ENCODE measurements at places on chromosomes 5 and 9.

- DNase-seq = peak; percentile 11
Measured at GRCh38 chr9:124322618-124323432, 65.1 kb downstream of the NEK6 start.

DNA sequence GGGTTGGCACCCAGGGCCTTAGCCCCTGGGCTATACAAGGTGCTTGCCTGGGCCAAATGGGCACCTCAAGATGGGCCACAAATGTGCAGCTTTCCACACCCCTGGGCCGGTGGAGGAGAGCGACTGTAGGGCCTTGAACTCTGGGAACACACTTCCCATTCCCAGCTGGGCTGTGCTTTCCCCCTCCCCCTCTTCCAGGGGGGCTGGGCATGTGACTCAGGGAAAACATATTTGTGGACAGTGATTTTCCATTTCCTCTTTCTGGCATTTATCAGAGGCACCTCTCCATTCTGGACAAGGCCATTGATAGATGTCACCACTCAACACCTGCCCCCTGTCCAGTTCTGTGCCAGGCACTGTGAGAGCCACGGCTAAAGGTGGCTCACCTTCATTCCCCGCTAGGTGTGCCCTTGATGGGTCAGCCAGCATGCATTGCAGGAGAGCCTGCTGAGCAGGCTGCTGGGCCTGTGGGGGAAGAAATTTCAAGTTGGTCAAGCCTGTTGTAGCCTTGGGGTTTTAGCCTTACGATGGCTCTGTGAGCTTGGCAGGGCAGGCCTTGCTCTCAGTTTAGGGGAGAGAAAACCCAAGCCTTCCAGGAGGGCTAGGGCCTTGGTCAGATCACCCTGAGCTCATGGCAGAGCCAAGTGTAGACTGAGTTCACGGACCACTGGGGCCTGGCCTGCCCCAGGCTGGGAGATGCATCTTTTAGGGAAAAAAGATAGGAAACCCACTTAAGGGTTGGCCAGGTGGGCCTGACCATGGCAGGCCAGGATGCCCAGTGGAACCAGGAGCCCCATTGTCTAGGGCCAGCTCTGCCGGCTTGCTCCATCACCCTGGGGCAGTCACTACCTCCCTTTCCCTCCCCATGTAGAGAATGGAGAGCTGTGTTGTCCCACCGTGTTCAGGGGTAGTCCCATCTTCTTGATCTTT lies 113.9 kb downstream of the DAB2IP start:
- no peak for DNase-seq

- no peak for DNase-seq
Measured at GRCh38 chr9:129280623-129281271, 102.7 kb upstream of the IER5L start.

DNA sequence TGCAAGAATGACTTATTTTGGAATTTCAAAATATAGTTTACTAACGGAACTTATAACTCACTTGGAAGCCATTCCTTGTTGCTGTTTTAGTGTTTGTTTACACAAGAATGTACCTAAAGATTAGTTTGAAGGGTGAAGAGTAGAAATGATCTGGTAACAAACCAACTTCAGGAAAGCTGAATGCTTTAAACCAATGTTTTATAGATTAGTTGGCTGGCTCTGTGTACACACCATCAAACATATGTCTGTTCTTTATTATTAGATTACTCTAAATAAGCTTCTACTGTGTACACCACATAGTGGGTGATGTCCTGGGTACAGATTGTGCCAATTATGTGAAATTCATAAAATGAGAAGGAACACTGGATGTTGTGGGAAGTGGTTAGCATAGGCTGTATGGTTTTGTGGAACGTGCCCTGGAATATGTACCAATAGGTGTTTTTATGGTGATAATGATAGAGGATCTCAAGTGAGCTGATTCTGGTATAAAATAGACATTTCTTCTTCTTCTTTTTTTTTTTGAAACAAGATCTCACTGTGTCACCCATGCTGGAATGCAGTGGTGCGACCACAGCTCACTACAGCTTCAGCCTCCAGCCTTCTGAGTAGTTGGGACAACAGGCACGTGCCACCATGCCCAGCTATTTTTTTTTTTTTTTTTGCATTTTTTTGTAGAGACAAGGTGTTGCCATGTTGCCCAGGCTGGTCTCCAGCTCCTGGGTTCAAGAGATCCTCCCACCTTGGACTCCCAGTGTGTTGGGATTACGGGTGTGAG lies 109.3 kb upstream of the DHFR start:
- DNase-seq = no peak

- no peak for DNase-seq
Measured at GRCh38 chr9:130414081-130414731, 30.6 kb upstream of the ASS1 start.

GRCh38 chr9:81680006-81680405 lies 9.3 kb downstream of the TLE1 start:
- DNase-seq = no peak

DNA sequence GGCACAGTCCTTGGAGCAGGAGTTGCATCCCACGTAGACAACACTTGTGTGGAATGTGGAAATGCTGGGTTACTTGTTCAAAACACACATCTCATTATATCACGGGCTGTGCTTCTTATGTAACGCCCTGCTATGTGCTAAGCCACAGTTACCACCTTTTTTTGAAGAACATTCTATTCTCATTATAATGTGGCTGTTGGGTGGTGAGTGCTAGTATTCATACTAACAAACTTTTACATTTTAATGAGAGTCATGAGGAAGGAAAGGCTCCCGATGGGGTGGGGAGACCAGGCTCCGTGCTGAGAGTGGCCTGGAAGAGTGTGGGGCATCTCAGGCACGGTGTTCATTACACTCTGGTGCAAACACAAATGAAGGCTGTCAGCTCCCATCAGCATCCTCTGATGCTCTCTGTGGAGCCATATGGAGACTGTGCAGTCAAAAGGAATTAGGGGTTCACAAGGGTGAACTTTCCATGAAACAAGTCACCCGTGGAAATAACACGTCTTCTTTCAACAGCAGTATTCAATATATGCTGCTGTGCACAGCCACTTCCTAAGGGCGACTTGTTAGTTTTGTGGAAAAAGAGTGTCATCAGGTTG lies 153.1 kb upstream of the RAPGEF1 start:
- DNase-seq = no peak
